ENCODE measurements at places on chromosomes 1 and 21.

GRCh38 chr1:221454096-221454495 is 287.8 kb downstream of the DUSP10 start:
- no peak for DNase-seq

DNA sequence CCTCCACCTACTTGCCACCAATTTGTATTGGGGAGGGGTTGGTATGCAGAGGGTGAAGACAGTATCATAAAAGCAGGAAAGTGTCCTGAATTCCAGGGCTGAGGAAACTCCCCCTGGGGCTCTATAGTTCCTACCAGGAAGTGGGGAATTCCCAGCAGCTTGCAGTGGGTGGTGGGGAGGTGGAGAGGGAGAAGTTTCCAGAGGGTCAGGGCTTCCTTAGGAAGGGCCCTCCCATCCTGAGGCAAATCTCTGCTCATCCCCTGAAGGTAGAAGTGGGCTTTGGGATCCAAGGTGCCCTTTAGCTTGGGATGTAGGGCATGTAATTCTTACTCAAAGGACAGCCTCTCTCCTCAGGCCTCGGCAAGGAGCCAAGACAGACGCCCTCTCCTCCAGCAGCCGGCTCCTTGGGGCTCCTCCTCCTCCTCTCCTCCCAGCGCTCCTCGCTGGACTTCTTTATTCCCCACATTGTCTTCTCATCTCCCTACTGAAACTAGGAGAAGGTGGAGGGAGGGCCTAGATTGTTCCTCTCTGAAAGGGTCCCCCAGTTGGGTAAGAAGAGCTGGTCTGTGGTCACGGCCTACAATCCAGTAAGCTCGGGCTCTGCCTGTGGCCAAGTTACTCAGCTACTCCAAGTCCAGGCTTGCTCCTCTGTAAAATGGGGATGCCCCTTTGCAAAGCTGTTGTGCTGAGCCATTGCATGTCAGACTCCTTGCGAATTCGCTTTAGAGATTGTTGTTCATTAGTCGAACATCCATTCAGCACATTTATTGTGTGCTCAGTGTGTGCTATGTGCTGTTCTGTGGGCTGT is 17.9 kb upstream of the CSF1 start:
- no peak for DNase-seq

- DNase-seq: no peak
Observed at GRCh38 chr1:70587872-70588366, 176.9 kb downstream of the CTH start.

- DNase-seq: no peak
Observed at GRCh38 chr1:82225421-82226185, 424.9 kb downstream of the ADGRL2 start.

DNA sequence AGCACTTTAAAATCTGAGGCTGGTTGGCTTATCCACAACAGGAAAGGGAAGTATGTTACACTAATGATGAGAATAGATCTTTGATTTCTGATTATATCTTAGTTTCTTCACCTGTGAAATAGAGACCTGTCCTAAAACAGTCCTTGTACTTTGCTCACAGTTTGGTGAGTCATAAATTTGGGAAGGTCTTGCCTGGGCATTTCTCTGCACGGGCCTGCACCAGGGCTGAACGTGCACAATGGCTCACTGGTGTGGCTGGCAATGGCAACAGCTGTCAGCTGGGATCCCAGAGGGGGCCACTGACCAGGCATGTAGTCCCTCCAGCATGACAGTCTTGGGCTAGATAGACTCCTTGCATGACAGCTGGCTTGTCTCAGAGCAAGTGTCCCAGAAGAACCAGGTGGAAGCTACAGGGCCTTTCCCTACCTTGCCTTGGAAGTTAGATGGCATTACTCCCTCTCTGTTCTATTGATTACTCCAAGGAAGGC is 367.4 kb downstream of the DISC1 start:
- DNase-seq: no peak

GRCh38 chr1:184260382-184260781 is 126.4 kb upstream of the C1orf21 start:
- no peak for DNase-seq

DNA sequence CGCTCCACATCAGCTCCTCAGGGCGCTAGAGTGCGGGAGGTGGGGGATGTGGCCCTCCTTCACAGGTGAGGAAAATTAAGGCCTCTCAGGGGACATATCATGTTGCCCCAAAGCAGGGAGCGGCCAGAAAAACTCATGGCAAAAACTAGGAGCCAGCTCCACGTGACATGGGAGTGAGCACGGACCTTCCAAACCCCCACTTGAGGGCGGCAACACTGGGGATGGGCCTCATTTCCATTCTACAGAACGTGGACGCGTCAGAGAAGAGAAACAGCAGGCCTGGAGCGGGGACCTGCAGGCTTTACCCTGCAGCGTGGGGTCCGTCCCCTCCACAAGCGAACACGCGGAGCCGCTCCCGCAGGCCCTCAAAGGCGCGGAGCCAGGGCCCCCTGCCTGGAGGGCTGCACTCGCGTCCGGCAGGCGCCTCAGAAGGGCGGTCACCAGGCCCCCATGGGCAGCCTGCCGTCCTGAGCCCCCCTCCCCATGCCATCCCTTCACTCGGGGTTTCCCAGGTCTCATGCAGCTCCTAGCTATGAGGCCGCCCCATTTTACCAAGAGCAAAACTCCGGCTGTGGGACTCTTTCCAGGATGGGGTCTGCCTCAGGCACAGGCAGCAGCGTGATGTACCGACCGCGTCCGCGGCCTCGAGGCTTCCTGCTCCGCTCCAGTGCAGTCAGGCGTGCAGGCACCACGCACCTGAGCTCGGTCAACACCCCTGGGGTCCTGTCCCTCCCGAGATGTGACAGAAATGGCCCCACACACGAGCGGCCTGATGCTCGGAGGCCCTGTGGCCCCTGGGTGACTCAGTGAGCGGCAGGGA is 5.5 kb downstream of the CFAP410 start:
- DNase-seq: no peak

GRCh38 chr1:108862017-108862610 is 5.2 kb upstream of the AKNAD1 start:
- no peak for DNase-seq

GRCh38 chr1:203127666-203128430 is at the start of gene ADORA1:
ADORA1 (plus strand) TSS chr1:203127726; CDS start chr1:203128842, 1,116 bp downstream.
- no peak for DNase-seq

DNA sequence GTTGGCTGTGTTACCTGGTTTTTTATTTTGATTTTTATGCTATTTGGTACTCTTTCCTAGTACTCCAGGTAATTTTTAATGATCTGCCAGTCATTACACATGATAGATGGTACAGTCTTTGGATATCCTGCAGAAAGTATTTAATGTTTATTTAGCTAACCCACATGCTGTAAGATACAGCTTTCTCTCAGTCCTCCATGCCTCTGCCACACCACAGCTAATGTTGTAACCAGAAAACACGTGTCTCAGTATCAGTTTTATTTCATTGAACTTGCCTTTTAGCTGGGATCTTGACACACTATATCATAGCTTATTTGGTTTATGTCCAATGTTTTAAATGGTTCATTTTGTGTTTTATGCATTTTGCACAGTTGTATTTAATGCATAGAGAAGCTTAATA is 1648.4 kb downstream of the KCNT2 start:
- no peak for DNase-seq

DNA sequence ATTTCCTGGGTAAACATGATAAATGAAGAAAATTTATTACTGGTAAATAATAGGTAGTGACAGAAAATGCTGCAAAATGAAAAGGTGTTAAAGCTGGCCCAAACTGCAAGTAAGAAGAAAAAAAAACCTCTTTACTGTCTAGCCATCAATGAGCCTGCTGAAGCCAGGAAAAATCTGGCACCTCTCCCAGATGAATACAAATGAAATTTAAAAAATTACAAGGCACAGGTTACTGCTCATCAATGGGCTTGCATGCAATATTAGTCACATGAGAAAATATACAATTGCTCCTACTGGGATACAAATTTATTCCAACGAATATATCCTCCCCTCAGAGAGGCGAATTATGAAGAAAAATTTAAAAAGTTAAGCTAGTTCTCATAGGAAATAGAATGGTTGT is 1422.5 kb downstream of the KCNT2 start:
- DNase-seq: no peak

DNA sequence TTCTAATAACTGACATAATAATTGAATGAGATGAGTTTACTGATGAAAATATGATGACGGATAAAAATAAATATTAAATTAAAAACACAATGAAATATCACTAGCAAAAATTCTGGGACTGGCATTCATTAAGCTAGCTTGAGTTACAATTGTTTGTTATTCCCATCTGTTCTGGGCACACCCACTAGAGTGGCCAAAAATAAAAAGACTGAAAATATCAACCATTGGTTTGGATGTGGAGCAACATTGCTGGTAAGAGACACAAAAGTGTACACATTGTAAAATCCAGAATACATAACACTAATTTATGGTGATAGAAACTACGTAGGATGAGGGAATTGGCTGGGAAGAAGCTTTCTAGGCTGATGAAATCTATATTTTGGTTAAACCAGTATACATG is 9.6 kb upstream of the NEK7 start:
- no peak for DNase-seq
